ENCODE measurements at places on chromosomes 16 and 17.

GRCh38 chr17:69650881-69651280 is 236.4 kb downstream of the MAP2K6 start:
- no peak for DNase-seq

DNA sequence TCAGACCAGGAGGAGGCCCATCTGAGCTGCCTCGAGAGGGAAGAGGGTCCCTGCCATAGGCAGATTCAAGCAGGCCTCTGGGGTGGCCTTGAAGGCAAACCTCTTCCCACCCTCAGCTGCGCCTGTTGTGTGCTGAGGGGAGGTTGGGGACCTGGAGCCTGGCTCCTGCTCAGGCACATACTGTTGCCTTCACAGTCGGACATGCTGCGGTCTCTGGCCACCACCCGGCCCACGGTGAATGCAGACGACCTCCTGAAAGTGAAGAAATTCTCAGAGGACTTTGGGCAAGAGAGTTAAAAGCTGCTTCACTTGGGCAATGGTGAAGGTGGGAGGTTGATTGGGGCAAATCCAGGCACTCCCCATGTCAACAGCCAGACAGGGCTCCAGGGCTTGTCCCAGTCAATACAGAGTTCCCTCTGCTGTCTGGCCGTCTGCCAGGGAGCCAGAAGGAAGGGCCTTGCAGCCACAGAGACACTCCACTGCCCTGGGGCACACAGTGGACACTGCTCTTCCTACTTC is 6.3 kb downstream of the PDF start:
- no peak for DNase-seq

- DNase-seq = no peak
Measured at GRCh38 chr17:58352596-58353388, 791 bp upstream of the SUPT4H1 start.

- no peak for DNase-seq
Measured at GRCh38 chr16:49516382-49517036, 142.9 kb downstream of the C16orf78 start.
